Stimulated activated naive CD4-positive, alpha-beta T cell (primary cell): ENCODE measurements at places on chromosomes 16 and 17.
A peak's percentile ranks its signal among the peaks of the same experiment; 100 is the strongest.

GRCh38 chr17:14299280-14300141, 1.4 kb upstream of the HS3ST3B1 start:
- DNase-seq, result peak; percentile 58

GRCh38 chr17:72350073-72350472, 229.3 kb downstream of the SOX9 start:
- DNase-seq, result no peak

GRCh38 chr16:78246559-78246958, 147.1 kb downstream of the WWOX start:
- no peak for DNase-seq

GRCh38 chr17:75317671-75318070, 28.4 kb upstream of the SLC25A19 start:
- no peak for DNase-seq

- DNase-seq, result no peak
These were observed 19.4 kb upstream of the SLC38A10 start for GRCh38 chr17:81314398-81315081.

DNA sequence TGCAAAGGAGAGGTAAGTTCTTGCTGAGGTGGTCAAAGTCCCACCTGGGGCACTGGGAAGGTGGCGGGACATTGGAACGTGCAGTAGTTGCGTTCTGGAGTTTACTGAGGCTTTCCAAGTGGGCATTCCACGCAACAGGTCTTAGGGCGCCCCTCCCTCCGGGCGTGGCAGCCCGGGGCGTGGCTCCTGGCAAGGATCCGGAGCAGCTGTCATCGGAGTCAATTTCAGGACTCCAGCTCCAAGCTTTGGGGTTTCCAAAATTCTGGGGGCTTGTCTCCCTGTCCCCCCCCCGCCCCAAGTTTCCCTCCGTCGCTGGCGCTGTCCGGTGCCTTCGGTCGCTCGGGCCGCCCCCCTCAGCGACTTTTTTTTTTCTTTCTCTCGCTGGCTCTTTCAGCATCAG, 43.1 kb upstream of the AMZ2 start:
- no peak for DNase-seq

GRCh38 chr16:85571813-85572619, 41.1 kb upstream of the GSE1 start:
- DNase-seq, result no peak

DNA sequence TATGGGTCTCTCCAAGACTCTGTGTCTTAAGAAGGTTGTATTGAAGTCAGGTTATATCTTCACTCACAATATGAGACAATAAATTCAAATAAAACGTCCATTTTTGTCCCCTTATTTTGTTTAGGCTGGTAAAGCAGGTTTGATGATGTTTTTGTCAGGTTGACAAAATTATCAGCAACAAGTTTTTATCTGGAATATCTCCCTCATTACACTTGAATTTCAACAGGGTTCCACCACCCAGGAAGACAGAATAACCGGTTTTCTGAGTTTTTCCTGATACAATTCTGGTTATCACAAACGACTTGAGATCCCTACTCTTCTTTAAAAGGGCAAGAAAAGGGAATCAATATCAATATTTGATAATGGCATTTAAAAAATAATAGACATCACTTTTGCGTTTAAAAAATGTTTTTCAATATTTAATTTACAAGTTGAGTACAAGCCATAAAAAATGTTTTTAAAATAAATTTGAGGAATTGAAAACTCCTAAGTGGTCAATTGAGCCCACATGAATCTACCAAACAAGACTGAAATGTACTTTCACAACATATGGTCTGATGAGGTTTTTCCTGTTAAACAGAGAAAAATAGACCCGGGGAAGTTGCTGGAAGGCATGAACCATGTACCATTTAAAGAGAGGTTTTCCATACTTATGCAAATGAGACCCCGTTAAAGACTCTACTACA, 1.4 kb upstream of the ATP6V0A1 start:
- no peak for DNase-seq

GRCh38 chr17:48492401-48493298, 38.2 kb downstream of the HOXB1 start:
- peak; percentile 49 for DNase-seq

- no peak for DNase-seq
These were observed 80.2 kb upstream of the TOB1 start for GRCh38 chr17:50946223-50946890.

DNA sequence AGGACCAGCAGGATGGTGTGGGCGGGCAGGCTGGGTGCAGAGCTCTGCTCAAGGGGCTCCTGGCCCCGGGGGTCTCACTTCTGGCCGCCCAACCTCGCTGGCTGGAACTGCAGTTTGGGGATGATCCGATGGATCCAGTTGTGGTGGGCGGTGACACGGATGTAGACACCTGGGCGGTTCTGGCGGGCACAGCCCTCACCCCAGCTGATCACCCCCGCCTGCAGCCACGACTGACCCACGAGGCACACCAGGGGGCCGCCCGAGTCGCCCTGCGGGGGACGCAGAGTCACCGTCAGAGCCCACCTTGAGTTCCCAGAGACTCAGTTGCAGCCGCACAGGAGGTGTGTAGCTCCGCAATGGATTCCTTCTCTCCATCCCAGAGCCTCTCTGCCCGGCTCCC, 7.5 kb downstream of the PRSS27 start:
- DNase-seq, result no peak

DNA sequence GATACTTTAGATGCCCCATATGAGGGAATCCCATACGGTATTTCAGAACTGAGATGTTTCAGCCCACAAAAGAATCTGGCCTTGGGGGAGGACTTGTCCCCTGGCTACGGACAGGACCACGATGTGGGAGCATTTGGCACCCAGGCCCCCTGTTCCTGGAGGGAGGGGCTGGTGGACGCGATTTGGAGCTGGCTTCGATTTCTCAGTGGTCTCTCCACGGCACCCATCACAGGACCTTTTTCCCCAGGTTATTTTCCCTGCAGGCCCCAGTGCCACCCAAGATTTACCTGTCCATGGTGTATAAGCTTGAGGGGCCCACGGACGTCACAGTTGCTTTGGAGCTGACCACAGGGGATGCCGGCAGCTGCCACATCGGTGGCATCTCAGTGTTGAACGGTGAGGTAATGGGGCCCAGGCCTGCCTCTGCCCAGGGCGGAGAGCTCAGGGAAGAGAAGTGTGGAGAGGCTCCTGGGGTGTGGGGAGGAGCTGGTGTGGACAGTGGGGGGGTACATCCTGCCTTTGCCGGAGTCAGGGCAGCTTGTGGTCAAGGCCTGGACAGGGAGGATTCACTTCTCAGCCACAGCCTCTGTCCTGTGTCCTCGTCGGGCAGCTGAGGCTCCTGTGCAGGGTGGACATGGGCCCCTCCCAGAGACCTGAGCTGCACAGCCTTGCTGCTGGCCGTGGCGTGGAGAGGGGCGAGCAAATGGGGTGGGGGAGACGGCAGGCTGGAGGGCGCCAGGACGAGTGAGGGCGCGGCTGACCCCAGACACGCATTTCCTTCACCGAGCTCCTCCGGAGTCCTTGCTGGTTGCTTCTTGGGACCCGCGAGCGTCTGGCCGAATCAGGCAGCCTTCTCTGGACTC, 9.9 kb downstream of the ENGASE start:
- DNase-seq, result no peak

- DNase-seq, result peak; percentile 90
These were observed 60.1 kb downstream of the TEX14 start for GRCh38 chr17:58631523-58632323.

- DNase-seq, result no peak
These were observed 85.9 kb downstream of the TBC1D16 start for GRCh38 chr17:79949656-79950209.
